ENCODE measurements at places on chromosomes 16 and 17. TPM values are rescaled to one million over a fixed set of nuclear protein-coding genes. Genes with fewer than 3 reads are reported as not detected.

- H3K4me3 ChIP-seq = no peak overlapping the region
- H3K4me1 ChIP-seq = no peaks in the 10 kb centered on the region
- H3K36me3 ChIP-seq = no peaks in the 10 kb centered on the region
- no peak for DNase-seq
Observed at GRCh38 chr16:11521055-11521454, 65.7 kb downstream of the LITAF start.

The PRKCA gene
- 88.6 TPM for total RNA-seq

DNA sequence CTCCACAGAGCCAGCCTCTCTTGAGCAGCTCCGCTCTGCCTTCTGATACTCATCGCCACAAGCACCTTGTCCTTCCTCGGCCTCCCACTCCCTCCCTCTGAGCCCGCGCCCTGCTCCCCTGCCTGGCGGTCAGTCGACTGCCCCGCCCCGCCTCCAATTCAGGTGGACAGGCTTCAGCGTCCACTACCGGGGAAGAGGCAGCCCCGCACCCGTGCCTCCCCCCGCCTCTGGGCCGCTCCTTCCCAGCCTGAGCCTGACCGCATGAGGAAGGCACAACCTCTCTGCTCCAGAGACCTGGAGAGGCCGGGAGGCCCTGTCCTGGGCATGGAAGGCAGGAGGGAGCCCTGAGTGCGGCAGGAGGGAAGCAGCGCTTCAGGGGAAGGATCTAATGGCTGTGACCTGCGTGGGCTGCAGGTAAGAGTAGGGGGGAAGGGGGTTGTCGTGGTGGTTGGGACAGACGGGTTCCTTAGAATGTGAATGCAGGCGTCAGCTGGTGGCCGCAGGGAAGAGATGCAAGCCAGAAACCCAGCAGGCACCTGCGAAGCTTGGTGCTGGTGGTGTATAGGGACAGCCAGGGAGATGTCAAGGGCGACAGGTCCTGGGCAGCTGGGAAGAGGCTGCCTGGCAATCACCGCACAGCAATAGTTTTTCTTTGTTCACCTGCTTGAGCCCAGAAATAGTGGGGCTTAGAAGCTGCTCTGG lies 3.0 kb upstream of the SLC6A4 start:
- no peak for DNase-seq
- H3K27me3 ChIP-seq = peaks cover 47% of the 10 kb centered on the region
- no peaks in the 10 kb centered on the region for H3K36me3 ChIP-seq

The CDK3 gene
- 4.9 TPM for total RNA-seq

- H3K4me1 ChIP-seq = peaks cover 5% of the 10 kb centered on the region
- H3K27ac ChIP-seq = no peak overlapping the region
- no peak overlapping the region for H3K4me3 ChIP-seq
- H3K27me3 ChIP-seq = no peaks in the 10 kb centered on the region
- H3K36me3 ChIP-seq = peaks cover 34% of the 10 kb centered on the region
Observed at GRCh38 chr17:37047631-37048104, 98.9 kb downstream of the AATF start.

DNA sequence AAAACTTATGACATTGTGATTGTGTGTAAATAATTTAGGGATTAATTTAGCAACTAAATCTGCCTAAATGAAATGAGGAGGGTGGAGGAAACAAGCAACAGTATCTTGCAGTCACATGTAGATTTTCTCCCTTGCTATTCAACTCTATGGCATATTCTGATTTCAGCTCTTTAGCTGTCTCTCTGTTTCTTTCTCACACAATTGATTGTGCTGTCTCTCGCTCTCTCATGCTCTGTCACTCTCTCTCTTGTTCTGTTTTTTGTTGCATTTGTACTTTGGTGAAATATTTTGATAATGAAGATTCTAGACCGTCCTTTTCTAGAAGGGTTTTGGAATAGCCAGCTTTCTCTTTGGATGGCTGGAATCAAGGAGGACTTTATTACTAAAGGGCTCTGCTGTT lies 70.6 kb downstream of the BCAS3 start:
- peaks cover 4% of the 10 kb centered on the region for H3K36me3 ChIP-seq
- no peak for DNase-seq
- H3K27ac ChIP-seq = no peak overlapping the region
- no peak overlapping the region for H3K4me3 ChIP-seq
- no peaks in the 10 kb centered on the region for H3K27me3 ChIP-seq

The UTS2R gene
- total RNA-seq = not detected

GRCh38 chr17:7712111-7712771 lies 5.3 kb upstream of the DNAH2 start:
- no peak for DNase-seq
- no peak overlapping the region for H3K4me3 ChIP-seq
- H3K4me1 ChIP-seq = peaks cover 15% of the 10 kb centered on the region
- H3K36me3 ChIP-seq = no peaks in the 10 kb centered on the region
- no peak overlapping the region for H3K27ac ChIP-seq
- peaks cover 49% of the 10 kb centered on the region for H3K27me3 ChIP-seq

GRCh38 chr16:85353839-85354685 lies 241.8 kb upstream of the CIBAR2 start:
- H3K4me1 ChIP-seq = no peaks in the 10 kb centered on the region
- no peak overlapping the region for H3K4me3 ChIP-seq
- no peak overlapping the region for H3K27ac ChIP-seq
- no peak for DNase-seq

The CDH15 gene
- not detected for total RNA-seq

DNA sequence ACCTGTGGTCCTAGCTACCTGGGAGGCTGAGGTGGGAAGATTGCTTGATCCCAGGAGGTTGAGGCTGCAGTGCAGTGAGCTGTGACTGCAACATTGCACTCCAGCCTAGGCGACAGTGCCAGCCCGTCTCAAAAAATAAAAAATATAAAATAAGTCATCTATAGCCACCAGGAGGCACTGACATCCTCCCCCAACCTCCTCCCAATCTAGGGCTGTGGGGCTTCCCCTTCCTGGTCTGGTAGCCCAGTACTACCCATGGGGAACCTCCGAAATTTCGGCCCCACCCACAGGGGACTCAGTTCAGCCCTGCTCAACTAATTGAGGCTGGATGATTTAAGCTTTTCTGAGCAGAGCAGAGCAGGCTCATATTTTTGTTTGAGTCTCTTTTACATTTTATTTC lies 3.2 kb downstream of the ZSCAN10 start:
- H3K36me3 ChIP-seq = no peaks in the 10 kb centered on the region
- peaks cover 71% of the 10 kb centered on the region for H3K4me1 ChIP-seq
- peak overlapping the region; percentile 48 for H3K27ac ChIP-seq
- DNase-seq = no peak
- H3K27me3 ChIP-seq = no peaks in the 10 kb centered on the region

The NPIPA7 gene
- 8.3 TPM for total RNA-seq

All from CD4-positive, alpha-beta T cell (primary cell).